ENCODE measurements at places on chromosomes 3 and 15.

DNA sequence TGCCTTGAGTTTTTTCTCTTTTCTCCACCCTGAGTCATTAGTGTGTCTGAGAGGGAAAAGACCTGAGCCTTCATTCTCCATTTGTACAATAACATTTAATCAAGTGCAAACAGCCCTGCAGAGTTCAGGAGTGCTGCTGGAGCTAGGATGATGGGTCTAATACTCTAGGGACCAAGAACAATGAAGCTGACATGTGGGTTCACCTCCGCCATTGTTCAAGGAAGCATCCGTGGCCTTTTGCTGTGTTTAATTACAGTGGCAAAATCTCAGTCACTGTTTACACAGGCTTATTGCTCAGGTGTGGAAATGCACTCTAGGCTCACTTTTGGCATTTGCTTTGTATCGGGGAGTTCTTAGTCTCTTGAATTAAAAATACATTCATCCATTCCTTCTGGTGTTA, 259.6 kb downstream of the LRTM1 start:
- DNase-seq: no peak

DNA sequence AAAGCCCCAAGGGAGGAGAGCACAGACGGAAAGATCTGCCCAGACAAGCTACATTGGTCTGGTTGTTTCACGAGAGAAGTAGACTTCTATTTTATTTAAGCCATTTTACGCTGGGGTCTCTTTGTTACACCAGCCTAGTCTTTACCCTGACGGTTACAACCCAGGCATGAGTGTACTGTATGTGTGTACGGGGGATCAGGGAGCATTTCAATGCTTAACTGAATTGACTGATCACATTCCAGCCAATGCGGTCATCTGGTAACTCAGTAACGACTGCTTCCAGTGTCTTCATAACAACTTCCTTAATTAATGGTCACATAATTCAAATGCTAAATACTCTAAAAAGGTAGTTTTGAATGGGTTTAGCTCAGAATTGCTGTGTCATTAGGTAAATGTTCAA, 288.6 kb downstream of the FOXP1 start:
- no peak for DNase-seq

- no peak for DNase-seq
These were observed 488.5 kb upstream of the MDFIC2 start for GRCh38 chr3:70800951-70801350.

GRCh38 chr3:13380971-13381370, 39.2 kb downstream of the NUP210 start:
- no peak for DNase-seq

Data from astrocyte of the cerebellum (primary cell).